ENCODE measurements at places on chromosomes 2 and 18.
A peak's percentile ranks its signal among the peaks of the same experiment; 100 is the strongest.

- DNase-seq: no peak
Observed at GRCh38 chr2:147214914-147215313, 629.9 kb upstream of the ACVR2A start.

DNA sequence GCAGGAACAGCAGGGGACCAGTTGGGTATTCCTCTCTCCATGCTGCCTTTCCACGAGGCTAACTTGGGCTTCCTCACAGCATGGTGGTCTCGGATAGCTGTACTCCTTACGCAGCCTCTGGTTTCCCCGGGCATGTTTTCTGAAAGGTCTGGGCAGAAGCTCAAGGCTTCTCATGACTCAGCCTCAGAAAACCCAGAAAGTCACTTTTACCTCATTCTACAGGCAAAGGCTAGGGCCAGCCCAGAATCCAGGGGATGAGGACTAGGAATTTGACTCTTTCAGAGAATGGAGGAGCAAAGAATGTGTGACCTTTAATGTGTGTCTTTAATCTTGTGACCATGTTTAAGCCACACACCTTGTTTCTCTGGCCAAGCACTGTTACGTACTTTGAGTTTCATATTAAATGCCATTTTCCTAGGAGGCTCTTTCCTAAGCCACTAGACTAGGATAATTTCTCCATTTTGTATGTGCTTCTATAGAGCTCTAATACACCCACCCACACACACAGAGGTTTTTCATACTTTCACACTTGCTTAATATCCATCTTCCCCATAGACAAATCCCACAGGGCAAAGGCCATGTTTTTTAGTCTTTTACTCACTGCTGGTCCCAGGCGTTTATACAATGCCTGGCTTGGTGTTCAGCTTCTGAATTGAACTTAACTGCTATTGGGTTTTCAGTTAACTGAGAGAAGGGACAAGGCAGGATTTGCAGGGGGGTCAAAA is 77.3 kb downstream of the LONRF2 start:
- no peak for DNase-seq

GRCh38 chr2:71609029-71609428 is 155.7 kb downstream of the DYSF start:
- DNase-seq: no peak

GRCh38 chr2:165691615-165692014 is 102.4 kb downstream of the GALNT3 start:
- DNase-seq: peak; percentile 45

- no peak for DNase-seq
Observed at GRCh38 chr2:172252154-172252553, 149.5 kb upstream of the DLX2 start.

DNA sequence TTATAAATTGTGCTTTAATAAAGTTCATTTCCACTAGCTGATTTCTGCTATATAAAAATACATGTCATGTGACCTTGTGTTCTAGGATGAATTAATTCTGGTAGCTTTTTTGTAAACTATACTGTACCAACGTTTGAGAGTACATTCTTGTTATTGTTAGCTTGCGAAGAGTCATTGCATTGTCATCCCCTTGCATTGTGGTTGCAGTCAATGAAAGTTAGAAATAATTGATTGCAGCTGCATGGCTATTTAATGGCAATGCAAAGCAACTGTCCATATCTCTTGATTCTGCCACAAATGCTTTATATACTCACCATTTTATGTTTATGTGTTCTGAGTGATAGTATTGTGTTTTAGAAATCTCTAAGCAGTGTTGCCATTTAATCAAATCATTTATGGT is 91.6 kb downstream of the ZNF407 start:
- DNase-seq: no peak

DNA sequence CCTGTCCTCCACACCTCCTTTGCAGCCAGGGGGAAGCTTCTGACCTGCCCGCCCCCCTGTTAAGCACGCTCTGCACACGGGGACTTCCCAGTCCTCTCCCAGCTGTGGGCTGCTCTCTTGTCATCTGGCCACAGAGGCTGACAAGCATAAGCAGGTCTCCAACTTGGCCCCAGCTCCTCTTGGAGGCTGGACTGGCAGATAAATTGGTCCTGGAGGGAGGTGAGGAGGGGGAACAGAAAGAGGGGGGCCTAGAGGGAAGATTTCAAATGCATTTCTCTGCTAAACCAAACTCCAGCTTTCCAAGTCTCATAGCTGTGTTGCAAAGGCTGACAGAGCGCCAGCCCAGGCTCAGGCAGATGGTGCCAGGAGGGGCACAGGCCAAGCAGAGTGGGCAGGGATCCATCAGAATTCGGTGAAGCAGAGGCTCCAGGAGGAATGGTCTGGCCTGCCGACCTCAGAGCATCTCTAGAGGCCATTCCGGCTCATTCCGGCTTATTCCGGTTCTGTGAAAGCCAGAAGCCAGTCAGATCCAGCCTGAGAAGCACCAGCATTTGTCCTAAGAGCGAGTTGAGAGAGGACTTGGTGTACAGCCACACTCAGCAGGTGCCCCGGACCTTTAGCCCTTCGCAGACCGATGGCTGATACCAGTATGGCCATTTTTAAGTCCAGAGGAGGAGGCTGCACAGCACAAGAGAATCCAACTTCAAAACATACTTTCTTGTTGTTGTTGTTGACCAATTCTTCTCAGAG is 508.9 kb upstream of the MYT1L start:
- DNase-seq: no peak
